ENCODE measurements at places on chromosomes 16 and 17. TPM values are rescaled to one million over a fixed set of nuclear protein-coding genes. Genes with fewer than 3 reads are reported as not detected.
A peak's percentile ranks its signal among the peaks of the same experiment; 100 is the strongest.

GRCh38 chr17:49114703-49115102 is 17.9 kb upstream of the B4GALNT2 start:
- ATAC-seq, result peak; percentile 35

- ATAC-seq, result peak; percentile 20
Observed at GRCh38 chr17:1229349-1229899, 40.8 kb upstream of the BHLHA9 start.

- no peak for ATAC-seq
Observed at GRCh38 chr17:1000597-1001461, 3.9 kb downstream of the TIMM22 start.

GRCh38 chr16:57863434-57864160 is 61.3 kb upstream of the KIFC3 start:
- ATAC-seq, result peak; percentile 59

GRCh38 chr17:18261146-18261515 is 669 bp downstream of the MIEF2 start:
- ATAC-seq, result peak; percentile 49

- peak; percentile 42 for ATAC-seq
Observed at GRCh38 chr16:10617662-10618420, 37.4 kb upstream of the EMP2 start.

DNA sequence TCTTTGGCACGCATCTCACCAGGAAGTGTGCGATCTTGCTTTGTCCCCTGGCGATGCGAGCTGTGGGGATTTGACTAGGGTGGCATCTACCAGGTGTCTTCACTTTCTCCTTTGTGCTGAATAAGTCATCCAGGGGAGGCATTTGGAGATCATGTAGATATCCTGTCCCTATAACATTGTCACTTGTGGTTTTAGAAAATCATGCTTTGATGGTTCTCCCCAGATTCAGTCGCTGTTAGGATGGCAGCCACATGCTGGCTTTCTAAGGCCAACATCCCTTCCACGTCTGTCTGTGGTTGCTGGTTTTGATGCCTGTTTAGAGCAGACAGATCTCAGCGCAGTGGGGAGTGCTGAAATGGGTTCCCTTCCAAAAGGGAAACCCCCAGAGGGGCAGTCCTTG is 2.5 kb downstream of the ADAD2 start:
- ATAC-seq, result no peak

DNA sequence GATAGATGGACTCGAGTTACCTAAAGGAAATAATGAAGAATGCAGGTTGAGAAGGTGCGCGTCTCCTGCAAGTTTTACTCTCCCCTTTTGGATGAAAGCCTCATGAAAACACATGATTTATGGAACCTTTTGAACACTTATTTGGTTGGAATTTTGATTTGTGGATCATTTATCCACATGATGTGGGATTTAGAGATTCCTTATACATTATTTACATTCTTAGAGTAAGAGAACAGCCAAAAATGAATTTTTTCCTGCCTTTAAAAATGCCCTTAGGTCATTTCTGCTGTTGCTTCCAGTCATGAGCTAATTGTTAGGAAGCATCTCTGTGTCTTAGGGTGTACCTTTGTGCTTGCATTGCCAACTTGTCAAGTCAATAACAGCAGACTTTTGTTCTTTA is 99.9 kb downstream of the RPTOR start:
- ATAC-seq, result no peak

DNA sequence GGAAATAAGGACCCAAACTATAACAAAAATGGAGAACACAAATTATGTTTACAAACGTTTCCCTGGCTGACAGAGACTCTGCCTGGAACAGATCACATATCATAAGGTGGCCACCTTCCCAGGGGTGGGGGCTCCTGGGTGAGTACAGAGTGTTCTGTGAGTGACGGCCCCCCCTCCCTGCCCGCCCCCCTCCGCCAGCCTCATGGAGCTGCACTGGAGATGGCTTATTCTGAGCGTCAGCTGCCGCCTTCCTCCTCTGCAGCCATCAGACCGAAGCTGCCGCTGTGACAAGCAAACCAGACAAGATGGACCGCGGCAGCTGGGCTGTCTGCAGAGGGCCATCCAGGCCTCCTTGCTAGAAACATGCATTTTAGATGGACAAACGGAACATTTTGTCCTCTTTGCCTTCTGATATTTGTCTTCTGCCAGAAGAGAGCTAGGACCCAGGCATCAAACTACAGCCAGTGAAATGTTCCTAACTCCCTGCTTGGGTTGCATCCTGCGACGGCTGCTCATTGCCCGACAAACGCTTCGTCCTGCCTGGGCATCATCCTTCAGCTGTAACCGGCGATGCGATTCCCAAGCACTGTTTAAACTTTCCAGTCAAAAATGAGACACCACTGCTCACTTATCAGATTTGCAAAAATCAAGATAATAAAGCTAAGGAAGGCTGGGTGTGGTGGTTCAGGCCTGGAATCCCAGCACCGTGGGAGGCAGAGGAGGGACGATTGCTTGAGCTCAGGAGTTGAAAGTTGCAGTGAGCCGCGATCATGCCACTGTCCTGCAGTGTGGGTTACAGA is 15.3 kb upstream of the RPTOR start:
- no peak for ATAC-seq

The POLR3K gene
- total RNA-seq, result 9.5 TPM

The DGKE gene
- total RNA-seq, result 3.1 TPM

The RCVRN gene
- total RNA-seq, result not detected

The ACSM5 gene
- 0.12 TPM for total RNA-seq

The SLC13A2 gene
- total RNA-seq, result not detected

The WFIKKN1 gene
- 0.08 TPM for total RNA-seq
